ENCODE measurements at places on chromosomes 2 and 18.

DNA sequence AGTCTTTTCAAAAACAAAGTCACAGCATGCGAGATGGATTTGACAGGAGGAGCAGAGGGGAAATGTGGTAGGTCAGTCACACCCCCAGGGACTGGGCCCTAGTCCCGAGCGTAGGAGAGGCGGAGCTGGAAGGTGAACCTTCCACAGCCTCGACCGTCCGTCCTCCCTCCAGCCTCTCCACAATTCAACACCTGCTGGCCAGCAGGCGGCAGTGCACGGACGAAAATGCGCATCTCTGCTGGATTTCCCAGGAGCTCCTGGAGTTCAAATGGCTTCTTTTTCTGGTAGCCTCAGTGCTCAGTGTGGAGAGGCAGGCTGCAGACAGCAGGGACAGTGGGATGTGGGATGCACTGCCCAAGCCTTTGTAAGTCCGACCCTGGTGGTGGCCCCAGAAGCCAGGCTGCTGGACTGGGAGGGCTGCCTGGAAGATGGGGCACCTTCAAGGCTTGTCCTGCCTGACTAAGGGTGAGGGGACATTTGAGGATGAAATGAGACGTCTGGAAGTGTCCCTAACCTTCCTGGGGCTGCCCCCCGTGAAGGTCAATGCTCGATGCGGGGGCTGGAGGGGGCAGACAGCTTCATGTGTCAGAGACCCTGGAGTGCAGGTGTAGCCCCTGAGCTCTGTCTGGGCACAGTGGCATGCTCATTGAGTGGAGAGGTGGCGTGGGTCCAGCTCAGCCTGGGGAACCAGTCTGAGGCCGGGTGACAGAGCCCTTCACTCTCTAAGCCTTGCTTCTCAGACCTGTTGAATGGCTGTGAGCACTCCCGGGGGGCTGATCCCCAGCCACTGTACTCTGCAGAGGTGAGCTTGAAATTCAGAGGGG lies 189.5 kb downstream of the TFCP2L1 start:
- peak; percentile 63 for DNase-seq

- DNase-seq: peak; percentile 86
Observed at GRCh38 chr18:23422751-23423418, 30.2 kb upstream of the RIOK3 start.

GRCh38 chr18:40606996-40607395 lies 1348.0 kb upstream of the PIK3C3 start:
- no peak for DNase-seq

GRCh38 chr18:75112186-75113096 lies 96.5 kb downstream of the PTGR3 start:
- no peak for DNase-seq

DNA sequence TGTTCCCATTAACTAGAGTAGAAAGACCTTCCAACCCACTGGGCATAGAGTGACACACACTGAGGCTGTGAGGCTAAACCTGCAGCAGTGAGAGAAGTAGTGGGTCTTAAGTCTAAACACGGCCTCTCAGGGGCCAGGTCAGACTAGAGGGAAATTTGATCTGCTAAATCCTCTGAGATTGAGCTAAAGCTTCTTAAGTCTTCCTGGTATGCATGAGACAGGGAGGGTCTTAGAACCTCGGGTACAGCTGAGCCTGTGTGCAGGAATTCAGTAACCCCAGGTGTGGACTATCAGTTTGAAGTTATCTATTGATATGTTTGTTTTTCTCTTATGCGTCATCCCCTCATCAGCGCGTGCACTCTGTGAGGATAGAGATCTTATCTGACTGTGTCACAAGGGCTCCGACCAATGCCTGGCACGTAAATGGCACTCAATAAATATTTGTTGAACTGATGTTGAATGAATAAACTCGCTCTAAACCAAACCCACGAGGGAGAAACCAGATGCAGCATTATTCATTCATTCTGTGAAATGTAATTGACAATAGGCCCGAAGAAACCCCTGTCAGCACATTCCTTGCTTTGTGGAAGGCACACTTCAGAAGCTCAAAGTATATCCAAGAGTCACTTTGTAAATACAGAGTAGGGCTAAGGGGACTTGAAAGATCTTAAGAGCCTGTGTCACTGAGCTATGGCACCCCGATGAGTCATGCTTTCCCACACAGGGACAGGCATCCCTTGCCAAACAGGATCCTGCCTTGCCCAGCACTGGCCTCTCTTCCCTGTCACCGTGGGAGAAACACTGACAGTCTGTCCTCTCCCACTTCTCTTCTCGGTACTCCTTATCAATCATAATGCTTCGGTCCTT lies 21.7 kb upstream of the RAB10 start:
- peak; percentile 96 for DNase-seq

DNA sequence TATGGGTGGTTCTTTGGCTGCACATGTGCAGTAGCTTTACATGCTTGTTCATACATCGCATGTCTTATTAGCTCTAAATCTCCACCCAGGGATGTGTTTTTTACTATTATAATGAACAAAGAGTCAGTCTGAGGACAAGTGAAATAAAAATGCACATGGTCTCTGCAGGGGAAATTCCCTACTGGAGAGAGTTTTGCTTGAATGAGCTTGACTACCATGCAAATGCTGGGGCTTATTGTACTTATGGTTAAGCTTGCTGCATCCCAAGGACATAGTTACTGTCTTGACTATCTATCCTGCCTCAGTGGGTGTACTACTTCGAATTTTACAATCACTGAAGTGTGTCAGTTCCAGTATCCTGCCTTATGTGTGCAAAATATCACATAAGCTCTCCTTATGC lies 362.7 kb downstream of the TDRD15 start:
- no peak for DNase-seq

- DNase-seq: no peak
Observed at GRCh38 chr2:21395366-21395765, 271.6 kb downstream of the TDRD15 start.

DNA sequence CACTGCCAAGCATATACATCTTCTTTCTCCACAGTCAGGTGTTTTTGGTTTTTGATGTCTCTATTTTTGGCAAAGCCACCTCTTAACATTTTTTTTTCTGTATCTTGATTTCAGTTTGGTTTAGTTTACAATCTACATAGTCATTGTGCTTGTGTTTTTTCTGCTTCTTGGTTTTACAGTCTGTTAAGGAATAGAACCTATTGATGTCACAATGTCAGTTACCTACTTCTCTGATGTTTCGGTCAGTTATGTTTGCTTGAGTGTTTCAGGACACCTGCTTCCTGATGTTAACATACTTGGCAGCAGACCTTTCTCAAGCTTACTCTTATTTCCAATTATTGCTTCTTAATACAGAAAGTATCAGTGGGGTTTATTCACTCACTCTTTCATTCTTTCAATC lies 253.3 kb downstream of the SPAG16 start:
- DNase-seq: no peak

- DNase-seq: no peak
Observed at GRCh38 chr2:188892636-188893035, 81.5 kb upstream of the COL3A1 start.

- DNase-seq: peak; percentile 87
Observed at GRCh38 chr2:194104687-194105086, 1552.3 kb upstream of the SLC39A10 start.

GRCh38 chr2:138744713-138745112 lies 35.5 kb downstream of the NXPH2 start:
- DNase-seq: no peak

DNA sequence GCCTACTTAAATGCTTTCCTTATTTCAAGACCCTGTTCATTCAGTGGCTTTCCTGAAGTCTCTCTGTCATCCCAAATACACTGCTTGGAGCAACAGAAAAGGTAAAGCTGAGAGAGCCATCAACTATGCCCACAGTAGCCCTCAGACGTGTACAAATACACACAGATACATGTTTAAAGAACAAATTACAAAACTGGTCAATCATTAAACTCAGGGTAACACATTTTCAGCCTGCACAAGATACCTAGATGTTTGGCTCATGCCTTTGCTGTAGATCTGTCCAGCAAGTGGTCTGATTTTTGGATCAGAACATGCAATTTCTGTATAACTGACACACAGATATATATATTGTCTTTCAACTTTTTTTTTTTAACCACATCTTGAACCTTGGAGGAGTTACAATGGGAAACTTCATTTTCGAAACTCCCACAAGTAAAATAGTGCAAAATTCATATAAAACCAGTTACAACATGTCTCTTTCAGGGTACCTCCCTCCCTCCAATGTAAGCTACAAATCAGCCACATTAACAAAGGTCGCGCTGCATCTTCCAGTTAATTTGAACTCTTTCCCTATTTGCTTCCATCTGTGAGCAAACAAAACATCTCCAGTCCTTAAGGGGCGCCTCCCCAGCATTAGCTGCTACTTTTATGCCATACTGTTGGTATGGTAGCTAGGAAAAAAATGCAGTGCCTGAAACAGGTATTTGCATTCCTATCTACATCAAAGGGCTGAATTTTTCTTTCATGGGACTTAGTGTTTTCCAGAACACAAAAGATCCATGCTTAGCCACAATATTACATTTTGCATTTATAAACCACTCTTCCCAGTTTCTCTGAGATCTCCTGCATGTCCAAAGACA lies 311.9 kb downstream of the NRXN1 start:
- no peak for DNase-seq

DNA sequence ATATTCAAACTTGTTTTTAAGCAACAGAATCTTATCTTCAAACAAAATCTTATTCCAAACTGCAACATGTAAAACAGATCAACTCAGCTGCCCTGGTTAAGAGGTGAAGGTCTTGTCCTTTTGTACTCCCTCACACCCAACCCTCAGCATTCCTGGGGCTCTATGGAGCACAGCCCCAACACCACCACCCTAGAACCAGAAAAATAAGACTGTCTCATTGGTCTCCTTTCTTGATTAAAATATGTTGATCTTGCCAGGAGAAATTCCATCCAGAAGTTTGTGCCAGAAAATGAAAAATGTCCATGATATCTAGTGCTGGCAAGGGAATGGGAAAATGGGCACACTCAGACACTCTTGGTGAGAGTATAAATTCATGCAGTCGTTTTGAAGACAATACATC lies 62.1 kb upstream of the TMEM17 start:
- DNase-seq: no peak

DNA sequence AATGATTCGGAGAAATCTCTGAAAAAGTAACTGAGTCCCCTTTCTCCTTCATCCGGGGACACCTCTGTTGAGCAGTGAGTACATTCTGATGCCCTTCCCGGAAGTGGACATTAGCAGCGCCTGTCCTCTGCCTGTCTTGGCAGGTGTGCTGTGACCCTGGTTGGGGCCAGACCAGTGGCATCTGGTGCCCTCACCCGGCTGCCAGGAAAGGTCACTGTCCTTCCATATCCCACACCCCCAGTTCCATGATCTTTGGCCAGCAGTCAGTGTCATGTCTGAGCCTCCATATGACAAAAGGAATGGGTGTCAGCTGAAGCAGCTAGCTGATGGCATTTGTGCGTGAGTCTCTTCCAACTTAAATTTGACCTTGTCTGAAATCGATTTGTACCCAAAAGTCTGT lies 128.1 kb downstream of the NCK2 start:
- DNase-seq: no peak

- DNase-seq: no peak
Observed at GRCh38 chr2:203279288-203279687, 40.5 kb downstream of the CYP20A1 start.

DNA sequence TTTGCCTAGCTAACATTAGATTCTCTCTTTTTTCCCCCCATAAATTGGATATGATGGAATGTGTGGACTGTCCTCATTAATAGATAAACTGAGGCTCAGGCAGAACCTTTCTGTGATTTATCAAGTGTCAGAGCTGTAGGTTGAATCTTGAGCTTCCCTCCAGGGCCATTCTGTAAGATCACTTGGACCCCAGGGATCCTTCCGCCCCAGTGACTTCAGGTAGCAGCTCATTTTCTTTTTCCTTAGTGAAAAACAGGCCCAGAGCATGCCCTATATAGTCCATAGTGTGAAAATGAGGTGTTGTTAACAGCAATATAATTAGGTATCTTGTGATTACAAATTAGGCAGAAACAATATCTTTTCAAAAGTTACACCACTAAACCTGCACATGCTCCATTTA lies 269.7 kb downstream of the ZNF385B start:
- no peak for DNase-seq

GRCh38 chr2:168160897-168161296 lies 86.5 kb downstream of the STK39 start:
- DNase-seq: no peak

GRCh38 chr2:7904319-7904718 lies 777.5 kb upstream of the ID2 start:
- DNase-seq: no peak

DNA sequence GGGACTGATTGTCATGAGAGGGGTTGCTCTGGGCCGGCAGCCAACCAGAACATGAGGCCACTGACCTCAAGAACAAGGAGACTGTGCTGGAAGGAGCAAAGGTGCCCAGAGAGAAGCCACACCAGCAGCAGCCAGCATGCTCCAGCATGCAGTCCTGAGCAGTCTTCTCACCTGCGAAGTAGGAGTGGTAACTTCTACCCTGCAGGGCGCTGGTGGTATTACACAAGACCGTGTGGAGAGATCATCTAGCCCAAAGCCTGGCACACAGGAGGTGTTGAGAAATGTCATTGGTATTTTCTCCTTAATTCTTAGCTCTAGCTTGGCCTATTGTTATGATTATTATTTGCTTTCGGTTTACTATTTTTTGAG lies 132.7 kb downstream of the TSN start:
- DNase-seq: no peak

- DNase-seq: no peak
Observed at GRCh38 chr2:170587922-170588321, 127.2 kb upstream of the SP5 start.

GRCh38 chr2:220552790-220553535 lies 925.5 kb downstream of the SLC4A3 start:
- DNase-seq: no peak

DNA sequence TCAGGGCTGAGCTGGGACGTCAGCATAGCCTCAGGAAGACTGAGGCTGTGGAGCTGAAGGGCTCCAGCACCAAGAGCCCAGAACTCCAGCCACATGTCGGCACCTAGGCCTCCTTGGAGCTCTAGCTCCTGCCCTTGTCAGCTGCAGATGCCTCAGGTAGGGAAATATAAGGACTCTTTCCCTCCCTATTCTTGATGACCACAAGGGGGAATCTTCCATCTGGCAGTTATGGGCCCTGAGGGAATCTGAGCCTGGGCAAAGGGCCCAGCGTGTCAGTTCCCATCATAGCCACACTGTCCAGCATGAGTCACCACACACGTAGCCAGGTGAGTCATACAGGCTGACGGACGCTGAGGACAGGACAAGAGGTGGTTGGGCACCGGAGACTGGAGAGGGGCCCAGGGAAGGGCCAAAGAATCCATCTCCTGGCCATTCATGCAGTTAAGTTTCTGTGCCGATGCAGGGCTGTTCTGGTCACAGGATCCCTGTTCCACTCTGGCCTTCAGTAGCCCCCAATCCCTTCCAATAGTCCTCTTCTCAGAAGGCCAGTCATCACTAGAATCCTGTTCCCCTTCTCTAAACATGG lies 1.8 kb downstream of the MPV17 start:
- DNase-seq: peak; percentile 66

- no peak for DNase-seq
Observed at GRCh38 chr2:27278010-27278409, 2.8 kb downstream of the DNAJC5G start.

DNA sequence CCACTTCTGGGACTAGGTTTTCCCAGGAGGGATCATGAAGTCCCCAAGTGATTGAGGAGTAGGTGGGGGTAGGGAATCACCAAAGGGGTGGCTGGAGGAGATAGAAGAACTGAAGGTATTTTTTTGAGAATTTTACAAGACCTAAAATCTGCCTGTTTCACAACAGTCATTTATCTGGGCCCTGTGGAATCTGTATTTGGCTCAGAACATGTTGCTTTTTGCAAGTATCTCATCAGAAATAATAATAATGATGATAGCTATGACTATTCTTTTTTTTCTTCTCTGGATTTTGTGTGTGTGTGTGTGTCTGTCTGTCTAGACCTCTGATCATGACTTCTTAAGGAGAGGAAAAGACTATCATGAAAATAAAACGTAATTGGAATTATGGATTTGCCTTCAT lies 13.9 kb downstream of the STON1 start:
- no peak for DNase-seq

Data from suppressor macrophage treated with lipopolysaccharide for 4 hours (primary cell).